Nephron progenitor cell (in vitro differentiated cells): ENCODE measurements at places on chromosomes 4 and X.

DNA sequence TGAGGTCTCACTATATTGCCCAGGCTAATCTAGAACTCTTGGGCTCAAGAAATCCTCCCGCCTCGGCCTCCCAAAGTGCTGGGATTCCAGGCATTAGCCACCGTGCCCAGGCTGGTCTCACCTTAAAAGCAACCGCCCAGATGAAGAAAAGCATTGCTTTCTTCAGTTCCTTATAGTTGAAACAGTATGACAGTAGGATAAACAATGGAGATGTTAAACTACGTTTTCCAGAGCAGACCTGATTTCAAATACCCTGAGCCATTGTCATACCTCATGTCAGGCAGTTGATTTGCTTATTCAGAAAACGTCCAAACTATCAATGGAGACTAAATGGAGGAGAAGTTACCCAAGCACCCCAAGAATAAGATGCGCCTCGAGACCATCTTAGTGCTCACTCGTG, 26.3 kb upstream of the TMEM131L start:
- DNase-seq, result no peak

GRCh38 chr4:2515830-2516550, 20.5 kb upstream of the FAM193A start:
- DNase-seq, result no peak

- no peak for DNase-seq
These were observed 25.2 kb downstream of the PPP1R2C start for GRCh38 chrX:42752730-42753129.

- DNase-seq, result no peak
These were observed 4.5 kb upstream of the TMEM255A start for GRCh38 chrX:120315776-120316175.
